ENCODE measurements at places on chromosomes 7 and 10.

GRCh38 chr10:45008524-45009161 lies 7.9 kb downstream of the ZNF22 start:
- DNase-seq = peak; percentile 9

DNA sequence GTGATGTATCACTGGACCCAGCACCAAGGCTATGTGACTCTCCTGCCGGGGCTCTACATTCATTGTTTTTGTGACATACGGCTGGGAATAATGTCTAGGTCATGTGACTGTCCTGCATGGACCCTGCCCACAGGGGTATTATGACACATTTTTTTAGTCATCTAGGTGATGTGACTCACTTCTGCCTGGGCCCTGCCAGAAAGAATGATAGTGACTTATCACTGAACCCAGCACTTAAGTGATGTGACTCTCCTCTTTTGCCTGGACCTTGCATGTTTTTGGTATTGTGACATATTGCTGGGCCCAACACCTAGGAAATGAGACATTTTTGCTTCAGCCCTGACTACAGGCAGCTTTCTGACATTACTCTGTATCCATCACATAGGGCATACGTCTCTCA lies 51.1 kb upstream of the ZNF107 start:
- DNase-seq = no peak

- no peak for DNase-seq
Observed at GRCh38 chr7:55977831-55978230, 13.4 kb downstream of the NIPSNAP2 start.

- no peak for DNase-seq
Observed at GRCh38 chr10:123798856-123799255, 92.8 kb downstream of the CPXM2 start.

GRCh38 chr10:130915065-130915464 lies 396.5 kb downstream of the TCERG1L start:
- no peak for DNase-seq
